NCI-H226 (cell line): ENCODE measurements at places on chromosomes 5 and 9.

DNA sequence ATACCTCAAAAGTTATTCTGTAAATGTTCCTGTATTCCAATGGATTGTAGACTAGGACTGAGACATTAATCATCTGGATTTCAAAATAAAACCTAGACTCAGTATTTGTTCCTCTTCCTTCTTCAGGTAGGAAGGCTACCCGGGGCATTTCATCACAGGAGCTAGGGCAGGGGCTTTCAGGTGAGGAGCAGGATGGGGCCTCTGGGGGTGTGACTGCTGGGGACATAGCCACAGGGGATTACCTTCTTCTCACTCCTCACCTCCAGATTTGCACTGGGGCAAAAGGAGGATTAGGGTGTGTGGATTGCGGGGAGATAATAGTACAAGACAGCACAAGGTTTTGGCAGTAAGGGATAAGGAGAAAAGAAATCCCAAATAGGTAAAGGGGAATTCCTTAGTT is 37.9 kb upstream of the SRP19 start:
- DNase-seq: no peak

GRCh38 chr5:93611273-93611975 is 28.4 kb downstream of the NR2F1 start:
- DNase-seq: no peak

DNA sequence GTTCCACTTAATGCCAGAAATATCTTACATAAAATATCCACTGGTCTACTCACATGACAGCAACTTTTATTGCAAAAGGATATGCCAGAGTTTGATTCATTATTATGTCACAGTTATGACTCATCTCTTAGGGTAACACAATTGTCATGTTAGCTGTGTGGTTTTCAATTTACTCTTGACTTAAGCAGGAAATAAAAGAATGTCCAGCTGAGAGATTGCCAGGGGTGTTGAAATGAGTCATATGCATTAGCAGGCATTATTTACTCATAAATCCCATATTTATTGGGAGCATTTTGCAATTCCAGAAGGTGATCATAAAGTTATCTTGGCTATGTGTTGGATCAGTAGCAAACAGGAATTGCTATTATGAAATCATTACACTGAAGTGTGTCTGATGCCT is 1164.6 kb upstream of the CDH18 start:
- DNase-seq: peak; percentile 95

GRCh38 chr5:1172670-1173404 is 28.6 kb upstream of the SLC6A19 start:
- no peak for DNase-seq

DNA sequence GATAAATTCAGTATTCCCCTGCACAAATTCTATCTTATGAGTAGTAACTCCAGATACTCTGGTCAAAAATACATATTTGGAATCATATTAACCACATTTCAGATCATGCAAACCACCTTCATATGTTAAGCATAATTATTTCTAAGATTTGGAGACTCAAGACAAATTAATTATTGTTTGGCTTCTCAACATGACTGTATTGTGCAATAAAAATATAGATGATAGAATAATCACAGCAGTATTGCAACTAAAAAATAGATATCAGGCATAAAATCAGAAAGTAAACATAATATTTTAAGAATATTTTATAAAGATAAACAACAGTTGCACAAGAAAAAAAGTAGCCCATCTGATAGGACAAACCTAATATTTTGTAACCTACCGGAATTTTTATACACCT is 1767.6 kb upstream of the NUDT12 start:
- DNase-seq: no peak
